ENCODE measurements at places on chromosomes 16 and 17.

GRCh38 chr16:67885545-67885944 lies 860 bp downstream of the NRN1L start:
- DNase-seq: no peak

- DNase-seq: no peak
Measured at GRCh38 chr16:77579351-77579891, 142.9 kb upstream of the NUDT7 start.

GRCh38 chr17:71052971-71053370 lies 883.6 kb downstream of the KCNJ2 start:
- no peak for DNase-seq

DNA sequence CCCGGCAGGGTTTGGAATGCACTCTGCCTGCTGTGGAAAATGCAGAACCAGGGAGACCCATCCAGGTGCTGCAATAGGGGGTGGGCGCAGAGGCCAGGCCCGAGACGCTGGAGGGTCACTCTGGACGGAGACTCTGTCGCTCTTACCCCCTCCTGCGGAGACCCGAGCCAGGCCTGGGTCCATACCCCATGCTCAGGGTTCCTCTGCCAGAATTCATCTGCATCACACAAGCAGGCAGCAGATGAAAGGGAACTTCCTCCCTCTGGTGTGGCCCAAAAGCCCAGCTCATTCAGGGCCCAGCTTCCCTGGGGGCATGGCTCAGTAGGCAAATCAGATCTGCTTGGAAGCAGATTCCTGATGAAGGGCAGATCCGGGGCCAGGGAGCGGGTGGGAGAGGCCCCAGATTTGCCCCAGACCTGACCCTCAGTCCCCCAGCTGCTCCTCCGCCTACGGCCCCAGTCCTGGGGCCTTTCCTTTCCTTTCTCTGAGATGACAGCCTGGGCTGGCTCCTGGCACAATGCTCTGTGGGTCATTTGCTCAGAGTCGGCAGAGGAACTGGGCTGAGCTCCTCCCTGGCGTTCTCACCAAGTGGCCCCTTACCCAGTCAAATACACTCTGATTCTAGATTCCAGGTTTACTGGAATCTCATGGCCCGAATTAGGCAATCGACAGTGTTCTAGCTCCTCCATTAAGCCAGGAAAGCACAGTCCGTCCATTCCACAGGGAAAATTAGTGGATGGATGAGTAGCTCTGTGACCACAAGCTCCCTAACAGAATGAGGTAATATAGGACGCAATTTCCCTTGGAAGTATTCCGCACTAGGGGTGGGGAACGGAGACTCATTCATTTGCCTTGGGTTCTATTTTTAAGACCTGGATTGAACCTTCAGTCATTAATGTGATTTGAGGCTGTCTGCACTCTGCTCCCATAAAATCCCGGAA lies 19.1 kb upstream of the RASD1 start:
- DNase-seq: peak; percentile 44

DNA sequence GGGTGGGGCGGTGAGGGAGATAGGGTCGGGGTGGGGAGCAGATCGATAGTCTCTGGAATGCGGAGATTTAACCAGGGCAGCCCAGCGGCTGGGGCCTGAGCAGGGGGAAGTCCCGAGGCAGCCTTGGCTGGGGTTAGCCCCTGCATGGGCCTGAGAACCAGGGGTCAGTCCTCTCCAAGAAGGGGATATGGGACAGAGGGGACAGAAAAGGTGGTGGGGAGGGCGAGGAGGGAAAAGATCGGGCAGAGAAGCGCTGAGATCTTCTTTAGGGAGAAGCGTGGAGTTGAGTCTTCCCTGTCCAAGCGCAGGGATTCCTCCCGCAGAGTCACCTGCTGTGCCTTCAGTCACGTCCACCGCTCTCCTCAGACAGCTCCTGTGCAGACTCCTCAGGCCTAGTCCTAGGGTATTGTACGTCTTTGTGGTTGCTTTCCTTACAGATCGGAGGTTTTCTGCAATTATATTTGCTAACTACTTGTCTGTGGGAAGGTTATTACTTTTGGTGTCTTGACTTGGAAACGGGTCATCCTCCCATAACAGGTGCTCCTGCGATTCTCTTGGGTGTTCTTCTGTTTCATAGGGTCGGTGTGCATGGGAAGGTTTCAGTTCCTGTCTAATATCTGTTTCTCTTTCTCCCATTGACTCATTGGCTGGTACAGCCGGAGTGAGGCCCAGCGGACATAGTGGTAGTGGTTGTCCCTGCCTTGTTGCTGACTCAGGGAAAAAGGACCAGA lies 952 bp downstream of the CD300A start:
- DNase-seq: no peak

- DNase-seq: no peak
Measured at GRCh38 chr17:10610884-10611283, 46.2 kb downstream of the MYH3 start.

- no peak for DNase-seq
Measured at GRCh38 chr17:37050920-37051319, 102.2 kb downstream of the AATF start.

GRCh38 chr16:82625066-82625968 lies 1.5 kb upstream of the CDH13 start:
- DNase-seq: no peak

- no peak for DNase-seq
Measured at GRCh38 chr17:51014129-51014528, 106.5 kb downstream of the SPAG9 start.

DNA sequence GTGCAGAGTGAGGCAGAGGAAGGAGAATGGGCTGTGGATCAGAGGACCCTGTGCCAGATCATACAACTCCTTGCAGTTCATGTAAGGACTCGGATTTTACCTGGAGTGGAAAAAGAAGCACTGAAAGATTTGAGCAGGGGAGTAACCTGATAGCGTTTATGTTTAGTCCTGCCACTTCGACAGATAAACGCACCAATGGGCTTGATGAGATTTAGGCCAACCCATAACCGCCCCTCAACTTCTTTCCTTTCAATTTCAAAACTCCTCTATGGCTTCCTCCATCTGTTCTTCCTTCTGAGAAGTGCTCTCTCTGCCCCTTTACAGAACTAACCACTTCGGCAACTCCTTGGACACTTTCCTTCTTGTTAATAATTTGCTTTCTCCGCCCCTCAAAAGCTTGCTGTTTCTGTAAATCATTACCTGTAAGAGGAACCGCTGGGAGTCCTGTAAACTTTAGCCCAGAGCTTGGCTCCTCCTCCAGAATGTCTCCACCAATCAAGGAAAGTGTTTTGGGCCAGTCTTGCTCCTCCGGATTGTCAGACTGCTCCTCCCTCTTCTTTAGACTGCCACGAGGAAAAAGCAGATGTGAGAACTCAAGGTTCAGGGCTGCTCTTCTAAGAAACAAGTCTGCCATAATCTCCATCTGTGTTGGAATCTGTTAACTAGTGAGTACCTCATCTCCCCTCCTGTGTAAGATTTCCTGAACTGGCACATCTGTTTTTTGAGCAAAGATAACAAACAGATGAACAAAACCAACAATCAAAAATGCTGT lies at the start of gene ACSM3:
TSS of gene ACSM3 (plus strand) at position 554 of the 772 bp plus-strand sequence. CDS start 6,021 bp downstream, outside the sequence.
- DNase-seq: peak; percentile 70

DNA sequence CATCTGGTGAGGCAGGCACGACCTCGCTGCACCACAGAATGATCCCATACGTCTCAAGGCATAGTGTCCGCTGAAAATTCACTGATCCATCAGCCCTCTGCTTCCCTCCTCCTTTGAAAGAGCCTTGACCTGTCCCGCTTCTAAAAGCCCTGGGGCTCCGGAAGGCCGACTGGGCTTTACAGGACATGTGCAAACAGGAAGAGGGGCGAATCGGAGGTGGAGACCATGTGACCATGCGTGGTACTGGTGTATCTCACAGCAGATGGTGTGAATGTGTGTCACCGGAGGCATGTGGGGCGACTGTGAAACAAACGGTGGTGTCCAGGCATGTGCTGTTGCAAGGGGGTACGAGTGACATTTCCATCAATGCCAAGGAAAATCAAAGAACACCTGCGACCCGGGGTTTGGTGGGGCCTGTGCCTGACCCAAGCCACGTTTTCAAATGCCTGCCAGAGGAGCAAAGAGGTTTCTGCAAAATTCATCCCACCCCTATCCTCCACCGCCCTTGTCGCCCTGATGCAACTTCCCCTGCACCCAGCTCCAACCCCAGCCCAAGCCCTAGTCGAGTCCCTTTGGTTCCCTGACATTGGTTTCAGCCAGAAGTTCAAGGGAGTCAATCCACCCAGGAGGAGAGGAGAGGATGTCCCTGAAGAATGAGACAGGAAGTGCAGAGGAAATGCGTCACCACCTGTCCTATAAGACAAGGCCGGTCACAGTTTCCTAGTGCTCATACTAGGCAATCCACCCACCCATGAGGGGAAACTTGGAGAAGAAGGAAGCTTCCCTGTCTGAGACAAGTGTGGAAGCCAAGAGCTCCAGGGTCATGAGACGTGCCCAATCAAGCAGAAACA lies 5.9 kb upstream of the KCNJ18 start:
- no peak for DNase-seq

GRCh38 chr17:77425791-77426641 lies 285.2 kb downstream of the SEC14L1 start:
- peak; percentile 67 for DNase-seq

DNA sequence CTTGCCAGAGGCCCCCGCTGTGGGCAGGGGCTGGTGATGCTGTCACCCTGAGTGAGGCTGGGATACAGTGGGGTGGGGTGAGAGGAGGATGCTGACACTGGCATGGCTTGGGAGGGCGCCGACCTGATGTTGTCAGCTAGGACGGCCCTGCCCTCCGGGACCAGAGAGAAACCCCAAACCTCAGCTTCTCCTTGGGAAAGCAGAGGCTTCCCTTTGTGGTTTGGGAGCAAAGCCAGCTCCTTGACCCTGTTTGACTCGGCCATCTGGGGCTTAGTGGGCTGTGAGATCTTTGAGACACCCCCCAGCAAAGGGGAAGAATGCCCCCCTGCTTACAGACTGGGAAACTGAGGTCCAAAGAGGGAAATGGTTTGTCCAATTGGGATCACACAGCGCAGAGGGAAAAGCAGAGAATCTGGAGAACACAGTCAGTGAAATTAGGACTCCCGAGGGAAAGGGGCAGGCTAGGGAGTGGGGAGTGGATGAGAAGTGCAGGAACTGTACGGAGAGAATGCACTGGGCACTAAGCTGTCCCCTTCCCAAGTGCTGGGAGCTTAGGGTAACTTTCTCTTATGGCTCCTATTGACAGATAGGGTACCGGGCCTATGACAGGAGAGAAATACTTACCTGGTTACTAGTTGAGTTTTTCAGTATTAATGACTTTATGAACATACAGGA lies 40.7 kb upstream of the DLX4 start:
- DNase-seq: no peak

DNA sequence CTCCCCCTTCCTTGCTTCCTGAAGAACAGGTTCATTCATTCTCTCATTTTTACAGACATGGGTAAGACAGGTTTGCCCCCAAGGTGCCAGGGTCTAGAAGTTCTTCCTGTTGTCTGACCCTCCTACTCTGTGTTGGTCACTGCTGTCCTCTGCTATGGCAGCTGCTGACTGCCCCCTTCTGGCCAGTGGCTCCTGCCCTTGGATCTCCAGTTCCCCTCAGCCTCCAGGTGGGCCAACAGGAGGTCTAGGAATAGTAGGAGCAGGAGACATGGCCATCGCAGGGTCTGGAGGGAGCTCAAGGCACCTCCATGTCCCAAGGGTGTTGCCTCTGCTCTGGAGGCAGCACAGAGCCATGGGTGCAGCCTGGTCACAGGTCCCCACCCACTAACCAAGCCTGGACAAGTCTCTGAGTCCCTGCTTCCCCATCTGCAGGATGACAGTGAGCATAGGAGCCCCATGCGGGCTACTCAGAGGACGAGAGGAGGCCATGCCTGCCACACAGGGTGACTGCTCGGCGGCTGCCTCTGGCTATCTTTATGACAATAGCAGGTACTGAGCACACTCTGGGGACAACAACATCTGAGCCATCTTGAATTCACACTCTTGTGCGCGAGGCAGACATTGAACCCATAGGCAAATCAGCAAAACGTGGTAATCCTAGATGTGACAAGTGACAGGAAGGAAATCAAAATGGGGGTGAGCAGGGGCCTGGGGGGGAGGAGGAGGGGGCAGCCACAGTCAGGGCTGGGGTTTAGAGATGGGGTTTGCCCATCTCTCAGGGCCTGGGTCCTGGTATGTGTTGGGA lies 27.0 kb upstream of the NXPH3 start:
- DNase-seq: peak; percentile 17

DNA sequence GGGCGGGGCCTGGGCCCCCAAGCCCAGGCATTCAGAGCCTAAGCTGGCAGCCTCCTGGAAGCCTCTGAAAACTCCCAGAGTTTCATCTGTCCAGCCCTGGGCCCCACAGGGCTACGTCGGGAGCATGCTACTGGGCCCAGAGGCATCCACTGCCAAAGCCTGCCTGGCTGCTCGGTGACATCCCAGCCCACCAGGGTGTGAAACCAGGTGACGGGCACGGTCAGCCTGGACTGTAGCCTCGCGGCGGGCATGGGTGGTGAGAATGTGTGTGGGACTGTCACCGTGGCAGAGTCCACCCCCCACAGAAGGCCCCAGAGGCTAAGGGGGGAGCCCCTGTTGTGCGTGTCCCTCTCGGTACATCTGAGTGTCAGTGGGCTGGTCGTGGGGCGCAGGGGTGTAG lies 25.6 kb upstream of the AATK start:
- DNase-seq: no peak

DNA sequence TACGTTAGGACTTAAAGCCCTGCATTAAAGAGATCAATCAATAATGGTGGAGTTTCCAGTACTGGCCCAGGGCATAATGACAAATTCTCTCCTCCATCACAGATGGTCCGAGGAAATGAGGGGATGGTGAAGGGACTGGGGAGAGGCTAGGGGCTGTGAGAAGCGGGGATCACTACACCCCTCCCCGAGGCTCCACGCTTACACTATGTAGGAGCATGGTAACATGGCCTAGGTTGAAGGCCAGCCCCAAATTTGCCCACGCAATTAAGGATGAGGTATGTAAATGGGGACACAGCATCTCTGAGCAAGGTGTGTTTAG lies 8.0 kb upstream of the AKTIP start:
- no peak for DNase-seq

DNA sequence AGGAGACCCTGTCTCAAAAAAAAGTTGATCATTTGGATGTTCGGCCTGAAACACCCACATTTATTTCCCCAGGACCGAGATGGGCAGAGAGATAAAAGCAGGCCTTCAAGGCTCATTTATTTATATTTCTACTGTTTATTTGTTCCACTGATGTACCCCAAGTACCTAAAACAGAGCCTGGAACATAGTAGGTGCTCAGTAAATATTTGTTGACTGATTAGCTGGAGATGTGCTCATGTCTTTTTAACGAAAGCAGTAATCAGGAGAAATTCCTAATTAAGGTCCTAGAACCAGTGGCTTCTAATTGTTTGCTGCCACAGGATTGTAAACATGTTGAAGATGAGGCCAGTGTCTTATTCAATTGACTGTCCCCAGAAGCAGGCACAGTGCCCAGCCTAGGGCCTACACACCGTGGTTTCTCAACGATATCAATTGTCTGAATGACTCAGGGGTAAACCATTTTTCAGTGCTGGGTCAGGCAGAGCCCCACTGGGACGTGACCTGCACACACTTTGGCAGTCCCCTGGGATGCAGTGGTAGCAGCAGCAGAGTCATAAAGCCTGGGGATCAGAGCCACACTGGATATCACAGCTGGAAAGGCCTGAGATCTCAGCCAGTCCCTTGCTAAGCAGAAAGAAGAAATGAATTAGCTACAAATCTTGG lies 34.8 kb downstream of the SOST start:
- peak; percentile 95 for DNase-seq

GRCh38 chr16:3321816-3322215 lies 16.5 kb downstream of the ZNF75A start:
- no peak for DNase-seq

Measured in fibroblast of skin of back (primary cell).